Activated CD4-positive, alpha-beta T cell treated with anti-CD3 and anti-CD28 coated beads, Interleukin-2, amount 10 ng/mL, durations not matched to agents 7 days and 5 days (primary cell): ENCODE measurements at places on chromosomes 3 and 15.

DNA sequence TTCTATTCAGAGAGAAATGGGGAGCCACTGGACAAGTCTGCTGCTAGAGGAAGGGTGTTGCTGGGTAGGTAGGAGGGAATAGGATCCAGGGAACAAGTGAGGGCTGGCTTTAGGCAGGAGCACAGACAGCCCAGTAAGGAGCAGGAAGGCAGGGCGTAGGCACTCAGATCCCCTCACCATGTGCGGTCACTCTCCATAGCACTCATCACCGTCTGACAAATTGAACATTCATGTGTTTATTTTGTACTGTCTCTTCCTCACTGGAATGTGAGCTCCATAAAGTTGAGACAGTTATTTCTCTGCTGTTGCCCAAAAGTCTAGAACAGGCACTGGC, 24.2 kb upstream of the LRRC34 start:
- no peak for DNase-seq

DNA sequence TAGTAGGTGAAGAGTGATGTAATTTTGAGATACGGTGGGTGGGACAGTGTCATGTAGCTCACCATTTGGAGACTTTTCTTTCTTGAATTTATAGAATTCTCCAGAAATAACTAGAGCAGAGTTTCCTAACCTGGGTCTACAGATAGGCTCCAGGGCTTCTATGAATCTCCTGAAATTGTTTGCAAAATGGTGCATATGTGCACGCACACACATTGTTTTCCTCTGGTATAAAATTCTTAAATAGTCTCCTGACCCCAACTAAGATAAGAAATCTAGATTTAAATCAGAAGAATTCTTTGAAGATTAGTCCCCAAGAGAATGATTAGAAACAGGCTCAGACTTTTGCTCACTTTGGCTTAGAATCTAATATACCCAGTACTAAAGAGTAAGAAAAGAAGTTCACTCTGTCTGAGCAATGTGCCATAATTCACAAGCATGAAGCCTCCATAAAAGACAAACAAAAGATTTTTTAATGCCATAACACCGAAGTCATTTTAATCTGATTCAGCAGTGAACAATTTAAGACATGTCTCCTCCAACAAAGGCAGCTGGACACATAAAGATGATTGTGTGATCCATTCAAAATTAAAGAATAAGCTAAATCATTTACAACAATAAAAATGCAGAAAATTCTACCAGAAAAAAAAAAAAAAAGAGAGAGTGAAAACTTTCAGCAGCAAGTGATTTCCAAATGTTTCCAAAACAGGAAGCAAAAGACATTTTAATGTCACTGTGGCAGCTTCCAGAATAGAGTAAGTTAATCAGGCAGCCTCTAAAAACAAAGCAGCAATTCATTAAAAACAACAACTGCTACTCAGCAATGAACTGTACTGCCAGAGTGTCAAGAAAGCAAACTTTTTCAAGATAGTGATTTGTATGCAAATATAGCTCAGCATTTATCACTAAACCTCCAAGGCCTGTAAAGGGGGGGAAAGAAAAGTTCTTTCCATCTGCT, 975.5 kb upstream of the CFAP20DC start:
- DNase-seq: no peak

- DNase-seq: no peak
These were observed 40.8 kb downstream of the RARB start for GRCh38 chr3:25468866-25469319.

GRCh38 chr15:76354823-76355440, 18.4 kb downstream of the ISL2 start:
- DNase-seq: no peak

- no peak for DNase-seq
These were observed 155.2 kb upstream of the C2CD4B start for GRCh38 chr15:62320259-62320658.

DNA sequence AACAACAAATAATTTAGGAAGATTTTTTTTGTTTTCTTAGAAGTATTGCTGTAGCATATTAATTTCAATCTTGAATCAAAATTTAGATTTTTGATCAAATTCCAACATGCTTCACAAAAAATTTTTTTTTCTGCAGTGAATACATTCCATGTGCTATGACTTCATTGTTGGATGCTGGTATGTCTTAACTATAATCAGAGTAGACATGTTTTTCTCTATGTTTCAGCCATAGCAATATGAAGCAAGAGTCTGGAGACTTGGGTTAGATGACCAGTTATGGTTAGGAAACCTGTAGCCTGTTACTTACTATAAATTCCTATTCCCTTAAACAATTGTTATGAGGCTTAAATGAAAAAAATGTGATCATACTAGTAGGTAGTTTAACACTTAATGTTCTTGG, 176.1 kb upstream of the CHL1 start:
- no peak for DNase-seq

DNA sequence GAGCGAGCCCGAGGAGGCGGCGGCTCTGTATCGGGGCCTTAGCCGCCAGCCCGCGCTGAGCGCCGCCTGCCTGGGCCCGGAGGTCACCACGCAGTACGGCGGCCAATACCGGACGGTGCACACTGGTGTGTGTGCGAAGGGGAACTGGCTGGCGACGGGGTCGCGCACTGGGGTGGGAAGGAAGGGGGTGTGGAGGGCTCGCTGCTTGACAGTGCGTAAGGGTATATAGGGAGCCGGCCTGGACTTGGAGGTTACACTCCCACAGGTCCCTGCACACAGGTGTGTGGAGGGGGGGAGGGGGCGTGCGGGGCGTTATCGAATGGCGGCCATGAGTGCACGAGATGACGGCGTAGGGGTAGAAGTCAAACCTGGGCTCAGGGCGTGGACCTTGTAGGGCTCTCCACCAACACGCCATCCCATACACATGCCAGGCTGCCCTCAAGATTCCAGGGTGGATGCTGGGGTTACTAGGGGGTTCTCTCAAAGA, 389 bp downstream of the APEH start:
- DNase-seq: no peak

DNA sequence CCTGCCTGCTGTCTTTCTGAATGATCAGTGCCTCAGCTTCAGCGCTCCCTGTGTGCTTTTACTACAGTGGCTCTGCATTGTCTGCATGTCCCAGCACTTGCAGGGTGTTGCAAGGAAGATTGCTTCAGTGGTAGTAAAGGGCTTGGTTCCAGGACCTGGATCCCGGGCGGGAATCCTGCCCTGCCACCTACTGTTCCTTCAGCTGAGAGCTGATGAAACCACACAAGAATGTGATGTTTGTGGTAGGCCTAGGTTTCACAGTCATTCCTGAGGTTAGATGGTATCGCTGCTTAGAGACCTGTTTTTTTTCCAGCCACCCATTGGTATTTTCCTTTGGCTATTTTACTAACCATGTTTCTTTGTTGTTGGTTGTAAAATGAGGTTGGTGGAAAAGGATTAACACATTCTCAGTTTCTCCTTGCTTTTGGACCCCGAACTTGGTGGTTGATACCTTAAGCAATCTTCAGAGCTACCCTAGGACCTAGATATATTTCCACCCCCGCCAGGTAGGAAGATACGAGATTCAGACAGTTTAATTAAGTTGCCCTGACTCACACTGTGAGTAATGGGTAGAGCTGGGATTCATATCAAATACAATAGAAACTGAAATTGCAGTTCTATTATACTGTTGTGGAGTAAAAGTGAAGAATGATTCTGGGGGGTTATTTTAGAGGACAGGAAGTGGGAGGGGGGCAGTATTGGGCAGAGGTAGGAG, 11.4 kb downstream of the GPR87 start:
- no peak for DNase-seq

DNA sequence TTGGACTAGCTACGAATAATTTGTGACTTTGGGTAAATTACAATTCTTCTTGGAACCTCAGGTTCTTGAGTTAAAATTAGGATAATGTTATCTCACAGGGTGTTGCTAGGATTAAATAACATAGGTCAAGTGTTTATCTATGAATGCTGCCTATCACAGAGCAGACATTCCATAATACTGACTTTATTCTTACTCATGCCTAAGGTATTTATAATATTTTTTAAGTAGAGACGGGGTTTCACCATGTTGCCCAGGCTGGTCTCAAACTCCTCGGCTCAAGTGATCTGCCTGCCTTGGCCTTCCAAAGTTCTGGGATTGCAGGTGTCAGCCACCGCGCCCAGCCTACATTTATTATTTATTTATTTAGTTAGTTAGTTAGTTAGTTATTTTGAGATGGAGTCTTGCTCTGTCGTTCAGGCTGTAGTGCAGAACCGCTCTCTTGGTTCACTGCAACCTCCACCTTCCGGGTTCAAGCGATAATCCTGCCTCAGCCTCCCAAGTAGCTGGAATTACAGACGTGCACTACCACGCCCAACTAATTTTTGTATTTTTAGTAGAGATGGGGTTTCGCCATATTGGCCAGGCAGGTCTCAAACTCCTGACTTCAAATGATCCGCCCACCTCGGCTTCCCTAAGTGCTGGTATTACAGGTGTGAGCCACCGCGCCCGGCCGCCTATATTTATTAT, 741 bp upstream of the ZNF106 start:
- DNase-seq: no peak

GRCh38 chr3:81308306-81308705, 453.1 kb downstream of the GBE1 start:
- DNase-seq: no peak

GRCh38 chr3:159322322-159322939, 520.6 kb downstream of the MFSD1 start:
- peak; percentile 16 for DNase-seq

- DNase-seq: no peak
These were observed 139.1 kb downstream of the DMXL2 start for GRCh38 chr15:51483520-51483919.
